ENCODE measurements at places on chromosomes 11 and 22.

- no peak for DNase-seq
These were observed 66.0 kb upstream of the CLTCL1 start for GRCh38 chr22:19357270-19358105.

- no peak for DNase-seq
These were observed 36.3 kb downstream of the KCNC1 start for GRCh38 chr11:17770917-17771316.

GRCh38 chr11:13259374-13259773 is 18.2 kb upstream of the BMAL1 start:
- no peak for DNase-seq

GRCh38 chr11:85685125-85685819 is 723 bp downstream of the CCDC89 start:
- no peak for DNase-seq

GRCh38 chr11:109048098-109048497 is 373.9 kb upstream of the C11orf87 start:
- no peak for DNase-seq

- DNase-seq: no peak
These were observed 118.4 kb downstream of the KIAA1671 start for GRCh38 chr22:25070956-25071355.

GRCh38 chr11:79400717-79401330 is 40.0 kb downstream of the TENM4 start:
- no peak for DNase-seq

DNA sequence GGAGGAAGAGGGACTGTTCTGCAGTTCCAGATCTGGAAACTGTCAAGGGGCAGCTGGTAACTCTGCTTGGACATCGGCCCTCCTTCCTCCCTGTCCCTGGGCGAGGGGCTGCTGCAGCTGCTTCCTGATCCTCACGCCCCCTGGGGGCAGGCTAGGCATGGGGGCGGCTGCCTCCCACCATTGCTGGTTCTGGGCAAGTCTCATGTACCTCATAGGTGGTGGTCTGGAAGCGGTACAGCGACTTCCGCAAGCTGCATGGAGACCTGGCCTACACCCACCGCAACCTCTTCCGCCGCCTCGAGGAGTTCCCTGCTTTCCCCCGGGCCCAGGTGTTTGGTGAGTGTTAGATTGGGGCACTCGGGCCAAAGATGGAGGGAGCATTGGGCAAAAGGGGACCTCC is 5.0 kb downstream of the SNX15 start:
- DNase-seq: no peak

DNA sequence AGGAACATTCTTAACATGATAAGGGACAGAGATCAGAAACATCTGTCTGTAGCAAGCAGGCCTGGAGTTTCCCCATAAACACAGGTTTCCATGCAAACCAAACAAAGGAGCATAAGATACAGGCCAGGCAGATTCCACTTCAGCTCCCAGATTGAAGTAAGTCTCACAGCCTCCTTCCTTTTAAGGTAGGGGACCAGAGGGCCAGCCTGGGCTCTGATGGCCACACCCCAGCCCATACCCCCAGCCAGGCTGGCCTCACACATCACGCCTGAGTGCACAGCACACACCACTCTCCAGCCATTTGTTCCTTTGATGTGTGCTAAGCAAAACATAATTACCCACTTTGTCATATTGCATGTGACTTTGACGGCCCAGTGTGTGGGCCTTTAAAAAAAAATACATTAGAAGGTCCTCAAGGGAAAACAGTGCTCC is 518.7 kb downstream of the NTM start:
- DNase-seq: peak; percentile 66

DNA sequence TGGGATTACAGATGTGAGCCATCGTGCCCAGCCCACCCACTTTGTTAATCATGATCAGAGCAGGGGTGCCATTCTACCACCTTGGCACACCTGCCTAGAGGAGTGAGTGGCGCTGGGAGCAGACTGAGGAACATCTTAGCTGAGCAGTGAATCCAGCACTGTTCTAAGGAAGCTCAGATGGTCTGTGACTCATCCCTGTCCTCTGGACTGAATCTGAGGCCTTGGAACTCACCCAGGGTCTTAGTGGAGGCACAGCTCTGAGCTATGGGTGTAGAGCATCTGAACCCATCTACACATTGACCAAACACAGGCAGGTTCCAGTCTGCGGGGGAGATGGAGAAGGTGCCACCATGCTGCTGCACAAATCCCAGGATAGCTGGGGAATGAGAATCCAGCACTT is 14.9 kb downstream of the PGAP2 start:
- no peak for DNase-seq

DNA sequence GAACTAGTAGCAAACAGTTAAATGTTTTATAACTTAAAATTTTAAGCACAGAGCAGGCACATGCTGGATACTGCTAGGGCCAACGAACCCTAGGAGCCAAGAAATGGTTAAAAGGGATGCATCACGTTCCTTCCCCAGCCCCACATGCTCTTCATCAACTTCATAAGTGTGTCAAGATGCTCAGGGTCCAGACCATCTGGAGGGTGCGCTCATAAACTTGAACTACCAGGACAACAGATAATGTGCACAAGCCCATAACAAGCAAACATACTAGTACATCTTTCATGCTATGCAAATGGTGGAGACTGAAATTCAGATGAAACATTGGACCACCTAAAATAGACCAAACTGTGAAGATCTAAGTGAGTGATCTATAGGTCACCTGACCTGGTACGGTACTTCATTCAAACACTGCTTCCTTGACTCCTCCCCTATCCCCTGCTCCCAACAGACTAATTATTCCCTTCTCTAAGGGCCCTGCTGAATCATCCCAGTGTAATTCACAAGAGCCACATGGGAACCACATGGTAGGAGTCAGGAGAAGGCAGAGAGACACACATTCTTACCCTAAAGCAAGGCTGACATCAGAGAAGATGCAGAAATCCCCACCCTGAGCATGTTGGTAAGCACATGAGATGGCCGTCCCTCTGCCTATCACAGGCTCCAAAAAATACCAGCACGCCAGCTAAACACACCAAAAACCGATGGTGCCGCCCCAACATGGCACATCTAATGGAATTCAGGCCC is 83.9 kb downstream of the ETS1 start:
- DNase-seq: no peak

GRCh38 chr11:46557684-46558151 is 36.1 kb downstream of the AMBRA1 start:
- no peak for DNase-seq

GRCh38 chr11:118156531-118157185 is 4.0 kb upstream of the SCN4B start:
- DNase-seq: no peak

- DNase-seq: no peak
These were observed 1.8 kb downstream of the EWSR1 start for GRCh38 chr22:29269731-29270474.

All from GM12878 (cell line).